Renal cortex interstitium (tissue), 15 donors: ENCODE measurements at places on chromosomes 5 and 9.

DNA sequence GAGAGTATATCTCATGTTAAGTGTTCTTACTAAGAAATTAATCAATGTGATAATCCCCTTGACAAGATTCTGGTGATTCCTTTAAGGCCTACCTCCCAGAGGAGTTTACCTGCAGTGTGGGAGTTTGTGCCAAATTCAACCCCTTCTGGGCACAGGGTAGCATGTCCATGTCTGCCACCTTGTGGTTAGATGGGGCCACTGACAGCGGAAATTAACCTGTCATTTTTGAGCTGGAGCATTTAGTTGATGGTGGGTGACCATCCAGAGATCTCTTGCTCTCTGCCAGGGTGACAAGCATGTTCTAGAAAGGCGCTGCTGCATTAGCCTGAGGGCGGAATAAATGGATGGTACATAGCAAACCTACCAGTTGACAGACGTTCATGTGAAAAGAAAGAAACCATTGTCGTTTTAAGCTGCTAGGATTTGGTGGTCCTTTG is 132.2 kb downstream of the FBXO4 start:
- DNase-seq = peak; percentile 20

DNA sequence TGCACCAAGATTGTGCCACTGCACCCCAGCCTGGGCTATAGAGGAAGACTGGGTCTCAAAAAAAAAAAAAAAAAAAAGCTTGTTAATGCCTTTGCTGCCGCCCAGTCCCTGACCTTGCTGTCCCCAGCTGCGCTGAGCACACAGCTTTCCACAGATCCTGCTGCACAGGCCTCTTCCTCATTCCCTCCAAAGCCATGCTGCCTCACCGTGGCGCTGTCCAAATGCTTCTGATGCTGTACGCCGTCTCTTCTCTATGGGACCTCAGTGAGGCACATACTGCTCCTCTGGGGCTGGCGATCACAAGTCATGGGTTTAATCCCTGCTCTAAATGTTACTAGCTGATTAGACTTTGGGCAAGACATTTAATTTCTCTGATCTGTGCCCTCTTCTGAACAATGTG is 234.1 kb downstream of the FBXL7 start:
- DNase-seq = no peak

DNA sequence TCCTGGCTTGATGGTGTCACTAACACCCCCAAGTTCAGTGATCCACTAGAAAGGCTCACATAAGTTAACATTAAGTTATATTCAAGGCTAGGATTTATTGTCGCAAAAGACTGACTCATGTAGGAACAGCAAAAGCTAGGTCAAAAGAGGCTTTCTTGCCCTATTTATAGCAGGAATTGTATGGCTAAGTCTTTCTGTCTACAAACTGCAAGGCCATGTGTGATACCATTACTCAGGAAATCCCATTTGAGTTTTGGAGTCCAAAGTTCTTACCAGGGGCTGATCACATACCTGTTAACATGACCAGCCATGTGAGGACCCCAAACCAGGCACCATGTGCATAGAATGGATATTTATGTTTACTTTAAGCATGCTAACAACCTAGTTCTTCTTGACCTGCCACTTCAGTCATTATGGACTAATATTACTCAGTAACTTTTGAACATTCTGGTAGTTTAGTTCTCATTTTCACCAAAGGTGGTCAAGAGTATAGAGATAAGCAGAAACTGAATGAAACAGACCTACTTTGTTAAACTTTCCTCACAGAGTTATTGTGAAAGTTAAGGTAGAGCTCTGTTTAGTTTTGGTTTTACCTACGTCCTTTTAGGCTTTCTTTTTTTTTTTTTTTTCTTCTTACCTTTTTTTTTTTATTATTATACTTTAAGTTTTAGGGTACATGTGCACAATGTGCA is 281.1 kb downstream of the FER start:
- DNase-seq = no peak

- DNase-seq = no peak
Observed at GRCh38 chr5:178499352-178499751, 90.8 kb downstream of the COL23A1 start.

DNA sequence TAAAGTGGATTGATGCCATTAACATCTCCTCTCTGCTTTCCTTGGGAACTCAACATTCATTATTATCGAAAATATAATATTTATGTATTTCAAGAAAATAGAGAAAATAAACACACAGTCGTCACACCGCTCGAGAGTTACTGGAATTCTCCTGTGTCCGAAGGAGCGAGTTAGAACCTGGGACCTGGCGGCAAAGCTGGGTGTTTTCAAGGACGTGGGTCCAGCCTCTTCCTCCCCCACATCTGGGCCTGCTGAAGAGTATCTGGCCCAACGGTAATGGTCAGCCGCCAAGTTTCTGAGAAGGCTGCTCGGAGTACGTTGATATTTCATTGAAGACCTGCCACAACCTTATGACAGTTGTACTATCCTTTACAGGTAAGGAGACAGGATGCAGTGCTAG is 47.9 kb downstream of the IRX2 start:
- DNase-seq = no peak

- no peak for DNase-seq
Observed at GRCh38 chr9:85530721-85531120, 211.0 kb downstream of the AGTPBP1 start.

GRCh38 chr9:8895861-8896224 is 1096.3 kb upstream of the DMAC1 start:
- DNase-seq = peak; percentile 30

GRCh38 chr5:67467110-67467509 is 270.5 kb upstream of the CD180 start:
- DNase-seq = no peak

DNA sequence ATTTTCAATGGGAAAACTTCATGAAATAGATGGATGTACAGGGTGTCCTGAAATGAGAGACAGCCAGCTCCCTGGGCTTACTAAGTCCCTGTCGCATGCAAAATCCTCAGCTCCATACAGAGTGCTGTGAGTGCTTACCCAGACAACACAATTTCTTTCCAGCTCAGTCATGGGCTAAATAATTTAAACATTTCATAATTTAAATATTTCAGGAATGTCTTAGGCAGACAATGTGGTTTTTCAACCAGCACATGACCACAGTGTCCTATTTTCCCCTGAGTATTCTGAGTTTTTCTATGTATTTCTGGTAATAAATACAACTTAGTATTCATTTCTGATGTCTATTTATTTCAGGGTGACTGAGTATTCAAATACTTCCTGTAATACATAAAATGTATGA is 188.5 kb upstream of the SNX2 start:
- DNase-seq = no peak

DNA sequence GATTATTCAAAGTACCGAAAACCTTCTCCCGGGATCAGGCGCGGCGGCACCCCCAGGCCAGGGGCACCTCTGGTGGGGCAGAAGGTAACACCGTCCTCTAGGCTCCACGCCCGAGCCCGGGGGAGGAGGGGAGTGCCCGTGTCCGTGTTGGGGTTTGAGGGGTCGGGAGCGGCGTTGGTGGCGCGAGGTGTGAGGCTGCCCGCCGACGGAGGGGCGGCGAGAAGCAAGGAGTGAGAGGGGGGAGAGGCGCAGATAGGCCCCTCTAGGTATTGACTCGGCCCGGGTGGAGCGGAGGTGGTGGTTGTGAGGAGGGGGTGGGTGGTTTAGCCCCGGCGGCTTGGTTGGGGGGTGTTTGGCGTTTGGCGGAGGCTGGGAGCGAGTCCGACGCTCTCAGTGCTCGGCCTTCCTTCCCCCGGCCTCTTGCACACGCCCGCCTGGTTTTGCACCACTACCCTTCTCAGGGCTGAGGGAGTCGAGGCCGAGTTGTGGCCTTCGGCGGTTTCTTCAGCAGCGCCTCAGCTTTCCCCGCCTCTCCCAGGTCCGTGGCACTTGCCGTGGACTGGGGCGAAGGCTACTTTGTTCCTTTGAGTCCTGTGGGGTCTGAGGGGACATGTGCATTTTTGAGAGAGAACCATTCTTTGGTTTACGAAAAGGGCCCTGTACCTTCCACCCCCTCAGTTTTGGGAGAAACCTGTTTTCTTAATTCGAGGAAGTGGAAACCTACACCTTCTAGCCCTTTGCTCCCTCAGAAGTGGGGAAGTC is 450 bp downstream of the GPBP1 start:
- peak; percentile 35 for DNase-seq

DNA sequence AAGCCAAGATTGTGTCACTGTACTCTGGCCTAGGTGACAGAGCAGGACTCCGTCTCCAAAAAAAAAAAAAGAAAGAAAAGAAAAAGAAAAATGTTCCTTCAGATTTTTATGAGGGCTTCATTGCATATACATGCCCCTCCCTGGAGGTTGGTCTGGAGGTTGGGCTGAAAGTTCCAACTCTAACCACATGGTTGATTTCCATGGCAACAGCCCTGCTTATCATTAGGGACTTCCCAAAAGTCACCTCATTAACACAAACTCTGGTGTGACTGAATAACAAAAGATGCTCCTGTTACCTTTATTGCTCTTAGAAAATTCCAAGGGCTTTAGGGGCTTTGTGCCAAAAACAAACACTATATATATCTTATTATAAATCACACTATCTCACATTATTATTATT is 113.8 kb downstream of the TMC1 start:
- DNase-seq = no peak

DNA sequence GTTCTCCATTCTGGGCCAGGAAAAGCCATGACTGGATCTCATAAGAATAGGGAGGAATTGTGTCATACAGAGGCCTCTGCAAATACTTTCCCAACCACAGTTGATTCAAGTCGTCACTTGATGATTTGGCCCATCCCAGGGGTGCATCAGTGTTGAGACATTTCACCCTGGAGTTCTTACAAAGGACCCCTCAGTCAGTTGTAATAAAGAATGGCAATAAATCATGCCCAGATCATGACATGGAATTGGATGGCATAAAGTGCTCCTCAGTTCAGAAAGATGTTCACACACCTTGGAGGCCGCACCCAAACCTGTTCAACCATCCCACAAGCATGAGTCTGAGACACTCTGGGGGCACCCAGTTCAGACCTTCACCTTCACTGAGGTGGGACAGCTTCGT is 168.1 kb downstream of the NR3C1 start:
- no peak for DNase-seq

DNA sequence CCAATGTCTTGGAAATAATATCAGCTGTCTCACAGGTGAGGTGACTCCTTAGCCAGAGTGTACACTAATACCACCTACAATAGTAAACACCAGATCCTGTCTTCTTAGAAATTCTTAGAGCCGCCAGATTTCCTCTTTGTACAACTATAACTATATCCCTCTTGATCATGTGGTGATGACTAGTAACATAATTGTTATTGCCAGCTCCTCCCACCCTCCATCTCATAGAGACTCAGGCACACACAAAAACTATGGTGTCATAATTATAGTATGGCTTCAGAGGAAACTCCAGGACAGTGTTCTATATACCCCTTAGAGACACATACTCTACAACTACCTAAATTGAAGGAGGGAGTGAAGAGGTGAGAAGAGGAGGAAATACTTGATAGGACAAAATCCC is 33.1 kb downstream of the PGGT1B start:
- no peak for DNase-seq

DNA sequence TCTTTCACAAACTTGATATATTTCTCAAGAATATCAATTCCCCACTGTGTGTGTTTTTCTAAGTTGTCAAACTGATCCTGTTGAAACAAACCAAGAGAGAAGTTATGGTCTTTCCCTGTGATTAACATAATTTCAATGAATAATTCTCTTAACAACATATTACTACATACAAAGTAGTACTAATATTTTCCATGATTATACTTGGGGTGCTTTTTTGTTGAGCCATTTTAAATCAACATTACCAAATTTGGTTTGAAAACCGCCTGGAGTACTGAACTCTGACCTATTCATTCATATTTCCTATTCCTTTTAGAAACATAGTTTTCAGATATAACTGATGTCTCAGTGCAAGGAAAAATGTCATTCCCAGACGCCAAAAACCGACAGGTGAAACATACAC is 48.1 kb downstream of the FNBP1 start:
- no peak for DNase-seq

GRCh38 chr5:39501397-39501796 is 76.6 kb upstream of the DAB2 start:
- DNase-seq = no peak

- no peak for DNase-seq
Observed at GRCh38 chr5:37806016-37806415, 33.8 kb downstream of the GDNF start.

GRCh38 chr9:2012347-2012746 is 2.8 kb upstream of the SMARCA2 start:
- no peak for DNase-seq

DNA sequence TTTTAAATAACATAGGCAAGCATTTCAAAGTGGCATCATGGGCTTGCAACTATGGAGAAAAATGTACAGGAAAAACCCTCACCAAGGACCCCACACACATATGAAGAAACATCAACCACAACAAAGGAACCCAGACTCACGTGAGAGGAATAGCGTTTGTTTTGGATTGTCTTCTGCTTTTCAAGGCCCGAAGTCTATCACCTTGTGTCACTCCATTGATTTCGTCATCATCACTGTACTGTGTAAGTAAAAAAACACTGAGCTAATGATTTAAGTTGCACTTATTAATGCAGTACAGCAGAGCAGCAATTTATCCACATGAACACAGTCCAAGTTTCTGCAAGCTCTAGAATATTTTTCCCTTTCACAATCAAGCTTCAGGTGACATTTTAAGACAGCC is 72.4 kb downstream of the HABP4 start:
- DNase-seq = no peak

DNA sequence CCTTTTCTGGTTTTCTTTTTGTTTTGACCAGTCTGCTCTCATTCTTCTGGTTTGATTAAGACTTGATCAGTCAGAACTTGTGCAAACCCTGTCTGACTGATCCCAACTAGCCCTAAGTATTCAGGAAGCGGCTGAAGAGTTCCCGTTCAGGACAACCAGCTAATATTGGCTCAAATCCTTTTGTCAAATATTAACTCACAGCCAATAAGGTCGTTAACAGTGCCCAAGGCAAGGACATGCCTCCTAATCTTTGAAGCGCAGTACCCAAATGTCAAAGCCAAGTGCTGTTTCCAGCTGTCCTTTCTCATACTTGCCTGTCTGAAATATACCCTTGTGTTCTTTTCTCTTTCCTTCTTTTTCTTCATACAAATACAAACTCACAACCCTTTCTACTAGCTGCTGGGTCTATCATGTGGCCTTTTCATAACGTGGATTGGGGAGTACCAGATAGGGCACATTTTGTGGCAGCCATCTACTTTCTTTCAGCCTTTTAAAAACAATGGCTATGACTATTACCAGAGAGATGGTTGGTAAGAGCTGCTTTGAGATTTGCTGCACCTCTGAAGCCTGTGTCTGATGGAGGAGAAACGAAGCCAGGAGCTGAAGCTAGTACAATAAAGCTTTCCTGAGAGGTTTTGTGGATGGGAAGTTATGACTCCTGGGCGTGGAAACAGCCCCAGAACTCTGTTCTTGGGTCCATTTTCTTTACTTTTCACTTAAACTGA is 266.4 kb upstream of the ZNF608 start:
- DNase-seq = no peak

DNA sequence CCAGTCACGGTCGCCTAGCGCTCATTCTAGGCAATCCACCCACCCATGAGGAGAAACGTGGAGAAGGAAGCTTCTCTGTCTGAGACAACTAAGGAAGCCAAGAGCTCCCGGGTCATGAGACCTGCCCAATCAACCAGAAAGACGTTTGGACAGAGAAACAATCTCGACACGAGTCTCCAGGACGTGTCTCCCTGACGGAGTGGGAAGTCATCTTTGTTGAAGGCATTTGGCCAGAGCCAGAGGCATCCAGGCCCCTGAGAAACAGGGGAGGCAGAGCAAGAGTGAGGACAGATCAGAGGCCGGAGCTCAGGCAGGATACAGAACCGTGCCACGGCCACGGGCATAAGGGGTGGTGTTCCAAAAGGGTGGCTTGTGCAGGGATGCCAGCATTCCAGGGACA is 479.0 kb downstream of the SPATA31A7 start:
- DNase-seq = no peak
